ENCODE measurements at places on chromosomes 13 and 19. TPM values are rescaled to one million over a fixed set of nuclear protein-coding genes. Genes with fewer than 3 reads are reported as not detected.

The ZNF615 gene
- total RNA-seq: 17.7 TPM

- no peak overlapping the region for H3K4me3 ChIP-seq
- no peak overlapping the region for H3K27ac ChIP-seq
- no peaks in the 10 kb centered on the region for H3K4me1 ChIP-seq
- H3K36me3 ChIP-seq: no peaks in the 10 kb centered on the region
These were observed 15.4 kb downstream of the NLRP12 start for GRCh38 chr19:53808710-53809125.

GRCh38 chr13:57595775-57596174 lies 35.8 kb upstream of the PCDH17 start:
- no peaks in the 10 kb centered on the region for H3K4me1 ChIP-seq
- H3K27ac ChIP-seq: no peak overlapping the region
- H3K36me3 ChIP-seq: no peaks in the 10 kb centered on the region
- no peaks in the 10 kb centered on the region for H3K27me3 ChIP-seq

DNA sequence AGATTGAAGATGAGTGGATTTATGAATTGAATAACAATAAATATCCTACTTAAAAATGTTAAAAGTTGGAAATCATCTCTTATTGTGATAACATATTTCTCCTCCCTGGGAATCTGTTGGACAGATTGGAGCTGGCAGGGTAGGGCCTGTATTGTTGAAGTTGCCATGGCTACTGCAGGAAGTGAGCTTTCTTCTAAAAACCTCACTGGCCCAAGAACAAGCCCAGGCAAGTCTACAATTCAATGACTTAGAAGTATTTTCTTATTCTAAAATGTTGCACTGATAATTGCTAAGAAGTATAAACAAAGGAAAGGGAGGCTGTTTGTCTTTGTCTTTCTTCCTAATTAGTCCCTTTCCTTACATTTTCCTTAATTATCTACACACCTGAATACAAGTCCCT lies 112.1 kb downstream of the DLEU7 start:
- no peak overlapping the region for H3K27ac ChIP-seq
- no peak overlapping the region for H3K4me3 ChIP-seq
- H3K36me3 ChIP-seq: no peaks in the 10 kb centered on the region
- no peaks in the 10 kb centered on the region for H3K4me1 ChIP-seq
- H3K27me3 ChIP-seq: no peaks in the 10 kb centered on the region

- H3K4me3 ChIP-seq: peak overlapping the region; percentile 89
- H3K27me3 ChIP-seq: no peaks in the 10 kb centered on the region
- no peak for DNase-seq
- H3K27ac ChIP-seq: peak overlapping the region; percentile 96
- no peaks in the 10 kb centered on the region for H3K36me3 ChIP-seq
- peaks cover 35% of the 10 kb centered on the region for H3K4me1 ChIP-seq
These were observed 964 bp downstream of the PAK4 start for GRCh38 chr19:39126312-39127187.

The PSG2 gene
- not detected for total RNA-seq

GRCh38 chr19:46618670-46619231 lies 6.1 kb downstream of the PTGIR start:
- H3K27ac ChIP-seq: no peak overlapping the region
- peaks cover 18% of the 10 kb centered on the region for H3K27me3 ChIP-seq
- DNase-seq: no peak
- peaks cover 2% of the 10 kb centered on the region for H3K4me1 ChIP-seq

The MED29 gene
- 36.3 TPM for total RNA-seq

The HOMER3 gene
- total RNA-seq: 69.4 TPM

Data from progenitor cell of endocrine pancreas (in vitro differentiated cells).